Left ventricle myocardium inferior (tissue), 1 donor: ENCODE measurements at places on chromosomes 6 and 20.

DNA sequence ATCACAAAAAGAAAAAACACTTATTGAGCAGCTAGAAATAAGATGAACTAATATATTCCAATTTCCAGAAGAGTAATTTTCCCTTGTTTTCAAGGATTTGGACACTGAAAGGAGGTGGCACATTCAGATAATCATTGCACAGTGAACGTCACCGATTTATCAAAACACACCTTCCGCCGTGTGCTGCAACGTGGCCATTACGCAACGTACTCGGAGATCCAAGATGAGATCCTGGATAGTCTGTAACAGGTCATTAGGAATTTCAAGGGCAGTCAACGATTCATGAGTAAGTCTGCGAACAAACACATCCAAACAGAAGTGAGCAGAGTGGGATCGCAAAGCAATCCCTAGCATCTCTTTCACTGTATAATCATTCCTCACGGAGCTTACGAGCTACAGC, 93.0 kb downstream of the HUS1B start:
- no peaks in the 10 kb centered on the region for H3K27me3 ChIP-seq
- no peak for DNase-seq
- no peak overlapping the region for H3K27ac ChIP-seq
- H3K4me3 ChIP-seq, result no peak overlapping the region
- H3K4me1 ChIP-seq, result no peaks in the 10 kb centered on the region

GRCh38 chr20:18197382-18198070, 59.9 kb downstream of the KAT14 start:
- H3K27me3 ChIP-seq, result no peaks in the 10 kb centered on the region
- H3K36me3 ChIP-seq, result no peaks in the 10 kb centered on the region
- no peak overlapping the region for H3K4me3 ChIP-seq
- no peaks in the 10 kb centered on the region for H3K4me1 ChIP-seq
- DNase-seq, result no peak
- no peak overlapping the region for H3K27ac ChIP-seq

DNA sequence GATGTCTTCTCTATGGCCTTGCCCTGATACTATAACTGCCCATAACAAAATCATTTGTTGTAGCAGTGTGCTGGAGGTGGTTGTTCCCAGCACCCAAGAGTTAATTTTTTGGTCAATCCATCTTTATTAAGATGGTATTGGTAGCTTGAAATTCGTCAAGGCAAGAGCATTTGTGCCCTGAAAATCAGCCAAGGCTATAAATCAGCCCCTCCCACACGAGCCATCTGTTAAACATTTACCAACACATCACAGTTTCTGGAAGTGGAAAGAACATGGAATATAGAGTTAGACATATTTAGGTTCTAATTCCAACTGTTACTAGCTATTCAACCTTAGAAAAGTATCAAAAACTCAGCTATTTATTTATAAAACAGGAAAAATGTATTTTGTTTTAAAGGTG, 888.4 kb upstream of the GJE1 start:
- no peaks in the 10 kb centered on the region for H3K36me3 ChIP-seq
- H3K27ac ChIP-seq, result no peak overlapping the region
- no peaks in the 10 kb centered on the region for H3K27me3 ChIP-seq

DNA sequence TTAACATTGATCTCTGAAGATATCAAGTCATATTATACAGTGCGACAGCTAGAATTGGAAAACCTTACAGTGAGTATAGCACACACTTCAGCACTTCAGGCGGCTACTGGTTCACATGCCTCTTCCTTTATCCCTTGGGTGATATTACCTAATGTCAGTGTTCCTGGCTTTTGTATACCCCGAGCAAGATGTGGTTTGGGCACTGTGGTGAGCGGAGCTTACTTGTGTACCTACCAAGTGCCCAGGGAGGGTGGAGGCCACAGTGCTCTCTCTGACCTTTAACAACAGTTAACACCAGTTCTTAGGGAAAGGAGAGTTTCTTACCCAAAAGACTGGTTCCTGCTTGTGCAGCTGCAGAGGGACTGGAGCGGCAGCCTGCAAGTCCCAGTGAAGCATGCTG, 64.4 kb downstream of the PTPN1 start:
- H3K36me3 ChIP-seq, result peaks cover 40% of the 10 kb centered on the region
- no peak for DNase-seq
- no peak overlapping the region for H3K4me3 ChIP-seq
- peak overlapping the region; percentile 42 for H3K27ac ChIP-seq
- H3K4me1 ChIP-seq, result peaks cover 84% of the 10 kb centered on the region

GRCh38 chr20:33518071-33518470, 28.2 kb downstream of the CBFA2T2 start:
- no peaks in the 10 kb centered on the region for H3K27me3 ChIP-seq
- no peaks in the 10 kb centered on the region for H3K36me3 ChIP-seq

GRCh38 chr20:31862506-31862905, 7.8 kb downstream of the DUSP15 start:
- no peak overlapping the region for H3K27ac ChIP-seq
- H3K4me1 ChIP-seq, result peaks cover 20% of the 10 kb centered on the region
- no peaks in the 10 kb centered on the region for H3K36me3 ChIP-seq

GRCh38 chr6:75084018-75084417, 121.8 kb downstream of the COL12A1 start:
- H3K4me1 ChIP-seq, result no peaks in the 10 kb centered on the region
- H3K4me3 ChIP-seq, result no peak overlapping the region
- H3K36me3 ChIP-seq, result peaks cover 13% of the 10 kb centered on the region
- H3K27me3 ChIP-seq, result peaks cover 25% of the 10 kb centered on the region
- H3K27ac ChIP-seq, result no peak overlapping the region

- peak overlapping the region; percentile 67 for H3K4me3 ChIP-seq
- no peak for DNase-seq
- no peak overlapping the region for H3K27ac ChIP-seq
- no peaks in the 10 kb centered on the region for H3K36me3 ChIP-seq
These were observed 12.7 kb downstream of the FAM110A start for GRCh38 chr20:845941-846893.

DNA sequence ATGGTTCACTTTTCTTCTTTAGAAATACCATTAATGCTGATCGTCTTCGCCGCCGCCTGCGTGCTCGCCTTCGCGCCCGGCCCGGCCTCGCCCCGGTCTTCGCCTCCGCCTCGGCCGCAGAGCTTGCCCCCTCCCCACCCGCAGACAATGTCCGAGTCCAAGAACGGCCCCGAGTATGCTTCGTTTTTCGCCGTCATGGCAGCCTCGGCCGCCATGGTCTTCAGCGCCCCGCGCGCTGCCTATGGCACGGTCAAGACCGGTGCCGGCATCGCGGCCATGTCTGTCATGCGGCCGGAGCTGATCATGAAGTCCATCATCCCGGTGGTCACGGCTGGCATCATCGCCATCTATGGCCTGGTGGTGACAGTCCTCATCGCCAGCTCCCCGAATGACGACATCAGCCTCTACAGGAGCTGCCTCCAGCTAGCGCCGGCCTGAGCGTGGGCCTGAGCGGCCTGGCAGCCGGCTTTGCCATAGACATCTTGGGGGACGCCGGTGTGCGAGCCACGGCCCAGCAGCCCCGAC, 4.8 kb upstream of the PRPH2 start:
- DNase-seq, result peak; percentile 28
- H3K36me3 ChIP-seq, result no peaks in the 10 kb centered on the region
- peak overlapping the region; percentile 86 for H3K27ac ChIP-seq
- no peaks in the 10 kb centered on the region for H3K27me3 ChIP-seq

DNA sequence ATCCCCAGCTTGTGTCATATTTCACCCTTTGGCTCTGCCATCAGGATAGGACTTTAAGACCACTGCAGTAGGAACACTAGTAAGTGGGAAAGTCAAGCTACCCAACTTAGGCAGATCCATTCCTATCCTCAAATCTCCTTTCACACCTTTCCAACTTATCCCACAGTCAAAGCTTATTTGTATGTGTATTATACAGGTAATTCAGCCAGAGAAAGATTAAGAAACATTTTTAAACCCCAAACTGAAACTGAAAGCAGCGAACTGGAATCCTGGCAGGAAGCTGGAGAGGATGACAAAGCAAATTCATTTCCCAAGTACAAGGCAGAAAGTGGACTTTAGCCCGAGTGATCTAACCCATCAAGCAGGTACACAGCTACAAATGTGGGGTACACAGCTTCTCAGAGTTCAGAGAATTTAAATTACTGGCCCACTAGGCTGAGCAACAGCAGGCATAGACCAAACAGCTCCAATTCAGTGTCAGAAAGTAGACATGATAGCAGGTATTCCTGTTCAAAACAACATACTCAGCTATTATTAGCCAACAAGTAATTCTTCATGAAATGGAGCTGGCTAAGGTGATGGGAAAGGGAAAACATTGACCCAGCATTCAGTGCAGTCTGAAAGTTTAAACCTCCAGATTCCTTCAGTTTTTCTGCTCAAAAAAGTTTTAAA, 39.1 kb downstream of the ILRUN start:
- no peak for DNase-seq
- no peaks in the 10 kb centered on the region for H3K27me3 ChIP-seq
- peaks cover 74% of the 10 kb centered on the region for H3K4me1 ChIP-seq

DNA sequence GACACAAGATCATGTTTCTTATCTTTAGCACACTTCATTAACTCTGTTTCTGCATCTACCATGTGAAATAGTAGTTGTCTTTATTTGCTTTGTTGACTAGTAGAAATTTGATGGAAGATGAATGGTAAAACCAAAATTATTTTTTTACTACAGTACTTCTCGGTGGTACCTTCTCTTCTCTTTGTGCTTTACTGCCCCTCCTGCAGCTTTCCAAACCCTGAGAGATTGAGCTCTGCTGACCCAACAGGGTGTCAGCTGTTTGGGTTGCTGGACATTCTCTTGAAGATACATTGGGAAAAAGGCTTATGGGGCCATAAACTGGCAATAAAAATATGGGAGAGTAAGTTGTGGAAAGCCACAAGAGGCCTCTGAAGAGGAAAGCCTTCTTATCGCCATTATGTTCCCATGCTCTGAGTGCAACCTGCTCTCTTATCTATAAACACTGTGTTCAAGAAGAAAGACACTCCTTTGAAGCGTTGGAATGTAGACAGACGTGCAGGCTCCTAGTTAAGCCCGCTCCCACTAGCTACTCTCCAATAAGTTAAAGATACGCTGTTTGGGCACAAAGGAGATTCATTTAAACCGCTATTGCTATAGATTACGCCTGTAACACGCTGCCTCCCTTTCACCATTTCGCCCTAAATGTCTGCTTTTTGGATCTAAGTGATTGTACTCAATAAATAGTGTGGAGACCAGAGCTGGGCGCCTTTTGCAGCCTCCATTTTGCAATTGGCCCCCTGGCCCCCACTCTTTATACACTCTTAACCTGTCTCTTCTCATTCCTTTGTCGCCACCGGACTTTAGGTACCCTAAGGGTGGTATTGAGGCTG, 60.1 kb upstream of the PRSS16 start:
- H3K4me1 ChIP-seq, result peaks cover 7% of the 10 kb centered on the region
- peak overlapping the region; percentile 66 for H3K27ac ChIP-seq
- peak overlapping the region; percentile 70 for H3K4me3 ChIP-seq
- peaks cover 16% of the 10 kb centered on the region for H3K27me3 ChIP-seq

GRCh38 chr20:46135856-46136633, 17.9 kb downstream of the CD40 start:
- no peak overlapping the region for H3K4me3 ChIP-seq
- no peak for DNase-seq
- H3K36me3 ChIP-seq, result no peaks in the 10 kb centered on the region
- H3K27me3 ChIP-seq, result peaks cover 87% of the 10 kb centered on the region

- no peaks in the 10 kb centered on the region for H3K27me3 ChIP-seq
- H3K4me3 ChIP-seq, result no peak overlapping the region
- no peak for DNase-seq
- no peaks in the 10 kb centered on the region for H3K36me3 ChIP-seq
These were observed 235.0 kb downstream of the GMPR start for GRCh38 chr6:16473184-16473907.

DNA sequence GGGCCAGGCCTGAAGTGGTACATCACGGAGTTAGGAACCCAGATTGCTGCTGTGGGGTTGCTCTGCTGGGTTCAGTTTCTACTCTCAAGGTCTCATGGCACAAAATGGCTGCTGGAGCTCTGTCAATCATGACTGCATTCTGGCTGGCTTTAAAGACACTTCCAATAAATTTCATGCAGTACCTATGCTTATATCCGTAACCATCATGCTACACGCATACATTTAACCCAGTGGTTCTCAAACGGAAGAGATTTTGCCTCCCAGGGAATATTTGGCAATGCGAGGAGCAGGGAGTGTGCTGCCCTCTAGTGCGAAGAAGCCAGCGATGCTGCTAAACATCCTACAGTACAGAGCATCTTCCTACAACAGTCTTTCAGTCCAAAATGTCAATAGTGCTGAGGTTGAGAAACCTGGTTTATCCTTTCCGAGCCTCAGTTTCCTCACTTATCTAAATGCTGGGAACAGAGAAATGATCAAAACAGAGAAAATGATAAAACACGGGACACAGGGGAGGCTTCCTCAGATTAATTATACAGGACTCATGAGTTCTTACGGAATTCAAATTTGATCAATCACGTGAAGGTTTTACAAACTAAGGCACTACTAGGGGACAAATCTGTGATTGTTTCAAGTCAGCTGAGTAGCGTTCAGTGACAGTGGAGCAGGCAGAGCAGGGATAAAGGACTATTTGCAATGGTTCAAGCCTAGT, 9.6 kb upstream of the SLC2A10 start:
- no peak overlapping the region for H3K4me3 ChIP-seq
- peaks cover 32% of the 10 kb centered on the region for H3K27me3 ChIP-seq
- H3K36me3 ChIP-seq, result no peaks in the 10 kb centered on the region
- H3K4me1 ChIP-seq, result no peaks in the 10 kb centered on the region

GRCh38 chr6:26501482-26501986, 1.4 kb downstream of the BTN1A1 start:
- no peaks in the 10 kb centered on the region for H3K36me3 ChIP-seq
- H3K27ac ChIP-seq, result no peak overlapping the region
- peaks cover 53% of the 10 kb centered on the region for H3K27me3 ChIP-seq
- peak; percentile 27 for DNase-seq
